T47D (cell line): ENCODE measurements at places on chromosomes 5 and 9.

DNA sequence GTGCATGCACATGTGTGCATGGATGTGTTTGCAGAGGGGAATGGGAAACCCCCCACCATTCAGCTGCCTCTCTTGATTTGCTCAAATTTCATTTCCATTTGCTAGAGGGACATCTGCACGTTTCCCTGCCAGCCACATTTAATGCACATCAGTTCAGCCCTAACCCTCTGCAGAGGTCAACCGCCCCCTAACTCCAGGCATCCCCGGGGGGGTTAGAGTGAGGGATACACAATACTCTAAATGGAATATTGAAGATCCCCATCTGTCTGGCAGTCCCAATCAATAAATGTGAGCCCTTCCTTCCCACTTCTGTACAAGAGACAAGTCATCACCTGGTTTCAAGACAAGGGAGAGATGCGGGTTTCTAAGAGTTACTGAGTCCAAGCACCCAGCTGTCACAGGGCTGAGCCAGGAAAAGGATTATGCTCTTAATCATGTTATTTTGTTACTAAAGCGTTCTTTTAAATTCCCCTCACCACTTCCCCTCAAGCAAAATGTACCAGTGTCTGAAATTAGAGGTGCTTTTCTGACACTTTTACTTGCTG, 134.1 kb downstream of the SEMA6A start:
- no peak for DNase-seq

GRCh38 chr5:64519263-64519662, 13.4 kb downstream of the RGS7BP start:
- DNase-seq = no peak

GRCh38 chr5:152437866-152438265, 32.8 kb upstream of the NMUR2 start:
- DNase-seq = no peak

DNA sequence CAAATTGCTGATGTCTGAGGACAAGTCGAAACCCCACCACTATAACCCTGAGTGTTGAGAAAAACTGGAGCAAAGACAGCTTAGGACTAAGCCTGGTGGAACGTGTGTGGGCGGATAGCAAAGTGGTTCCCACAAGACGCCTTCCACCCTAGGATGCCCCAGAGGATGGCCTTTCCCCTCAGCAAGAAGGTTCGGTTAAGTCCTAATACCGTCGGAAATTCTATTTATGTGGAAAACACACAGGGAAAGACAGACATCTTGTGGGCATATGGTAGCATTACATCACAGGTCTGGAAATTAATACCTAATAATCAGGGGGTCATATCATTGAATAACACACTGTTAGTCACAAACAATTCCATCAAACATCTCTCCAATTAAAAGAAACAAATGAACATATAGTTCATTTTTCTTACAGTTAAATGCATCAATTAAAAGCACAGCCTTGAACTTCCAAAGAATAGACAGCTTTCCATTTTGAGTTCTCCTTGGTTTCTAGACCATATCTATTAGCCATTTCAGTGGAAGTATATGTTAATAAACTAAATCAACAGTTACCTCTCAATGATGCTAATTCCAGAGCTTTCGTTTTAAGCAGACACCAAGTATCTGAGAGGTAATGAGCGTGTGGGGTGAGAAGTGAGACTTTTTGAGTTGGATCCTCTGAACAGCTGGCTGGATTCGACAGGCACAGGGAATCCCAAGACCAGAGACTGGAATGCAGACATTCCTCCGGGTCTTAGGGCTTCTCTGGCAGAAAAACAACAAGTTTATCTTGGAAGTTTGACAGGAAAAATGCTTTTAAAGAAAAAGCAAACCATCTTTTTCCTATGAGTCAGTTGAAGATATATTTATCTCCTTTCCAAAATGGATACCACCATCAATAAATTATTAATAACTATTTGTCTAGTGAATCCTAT, 2.9 kb upstream of the ICE1 start:
- peak; percentile 65 for DNase-seq

DNA sequence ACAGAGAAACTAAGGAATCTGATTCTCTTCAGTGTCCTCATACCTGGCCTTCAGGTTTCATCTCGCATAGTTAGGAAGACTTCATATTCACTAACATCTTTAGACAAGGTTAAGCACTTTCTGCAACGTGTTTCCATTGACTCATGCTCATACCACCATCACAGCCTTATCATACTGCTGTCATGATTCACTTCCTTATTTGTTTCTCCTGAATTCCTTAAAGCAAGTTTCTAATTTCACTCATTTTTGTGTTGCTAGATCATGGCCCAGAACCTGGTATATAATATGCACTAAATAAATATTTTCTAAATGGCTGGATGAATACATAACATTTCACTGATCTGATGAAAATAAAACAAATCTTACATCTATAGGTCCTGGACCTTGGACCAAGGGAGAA, 472.9 kb downstream of the PRELID2 start:
- no peak for DNase-seq

GRCh38 chr9:82140471-82140870, 151.9 kb downstream of the SPATA31D1 start:
- peak; percentile 21 for DNase-seq

- no peak for DNase-seq
These were observed 131.4 kb downstream of the FAM114A2 start for GRCh38 chr5:153907170-153907775.

- no peak for DNase-seq
These were observed 353.2 kb downstream of the CWC27 start for GRCh38 chr5:65121880-65122436.

- no peak for DNase-seq
These were observed 124.7 kb downstream of the GALNT10 start for GRCh38 chr5:154315196-154315595.

DNA sequence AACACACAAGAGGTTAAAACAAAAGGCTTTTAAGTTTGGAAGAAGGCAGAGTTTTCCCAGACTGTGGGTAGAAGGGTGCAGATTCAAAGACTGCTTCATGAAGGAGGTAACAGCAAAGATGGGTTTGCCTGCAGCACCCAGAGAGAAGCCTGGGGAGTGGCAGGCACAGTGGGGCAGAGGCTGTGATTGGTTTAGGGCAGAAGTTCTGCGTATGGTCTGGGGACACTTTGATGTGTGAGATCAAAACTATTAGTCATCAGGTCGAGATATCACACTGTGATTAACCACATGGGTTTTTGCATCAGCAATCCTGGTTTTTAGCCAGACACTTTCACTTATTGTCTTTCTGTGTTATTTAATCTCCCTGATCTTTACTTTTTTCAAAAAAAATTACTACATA, 188.8 kb upstream of the GLRA1 start:
- no peak for DNase-seq

- DNase-seq = peak; percentile 54
These were observed 931 bp downstream of the FAM219A start for GRCh38 chr9:34457266-34458012.
